NCI-H2107 (cell line): ENCODE measurements at places on chromosomes 1 and 21.

DNA sequence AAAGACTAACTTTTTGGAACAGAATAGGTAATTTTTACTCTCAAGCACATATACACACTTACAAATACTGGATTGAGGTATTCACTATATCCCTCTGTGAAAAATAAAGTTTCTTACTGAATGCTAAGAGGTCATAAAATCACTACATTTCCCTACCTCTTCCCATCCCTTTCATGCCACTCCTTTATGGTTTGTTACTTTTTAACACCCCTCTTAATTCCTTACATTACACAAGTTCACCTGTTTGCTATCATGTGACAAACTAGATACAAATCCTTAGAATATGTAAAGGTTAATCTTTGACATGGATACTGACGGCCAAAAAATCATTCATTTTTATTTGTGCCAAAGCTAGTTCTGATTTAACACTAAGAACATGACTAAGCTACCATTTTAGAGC, 6.8 kb upstream of the DCAF6 start:
- DNase-seq = no peak

- DNase-seq = no peak
Observed at GRCh38 chr1:168788258-168788657, 59.3 kb upstream of the DPT start.

DNA sequence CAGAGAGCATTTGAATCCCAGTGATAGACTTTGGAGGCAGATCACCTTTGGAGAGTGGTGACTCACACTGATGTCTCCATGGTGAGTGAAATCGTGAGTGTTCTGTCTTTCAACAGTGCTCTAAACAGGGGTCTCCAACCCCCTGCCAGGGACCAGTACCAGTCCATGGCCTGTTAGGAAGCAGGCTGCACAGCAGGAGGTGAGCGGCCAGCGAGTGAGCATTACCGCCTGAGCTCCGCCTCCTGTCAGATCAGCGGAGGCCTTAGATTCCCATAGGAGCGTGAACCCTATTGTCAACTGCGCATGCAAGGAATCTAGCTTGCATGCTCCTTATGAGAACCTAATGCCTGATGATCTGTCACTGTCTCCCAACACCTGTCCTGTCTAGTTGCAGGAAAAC, 61.8 kb upstream of the B3GALNT2 start:
- DNase-seq = no peak

DNA sequence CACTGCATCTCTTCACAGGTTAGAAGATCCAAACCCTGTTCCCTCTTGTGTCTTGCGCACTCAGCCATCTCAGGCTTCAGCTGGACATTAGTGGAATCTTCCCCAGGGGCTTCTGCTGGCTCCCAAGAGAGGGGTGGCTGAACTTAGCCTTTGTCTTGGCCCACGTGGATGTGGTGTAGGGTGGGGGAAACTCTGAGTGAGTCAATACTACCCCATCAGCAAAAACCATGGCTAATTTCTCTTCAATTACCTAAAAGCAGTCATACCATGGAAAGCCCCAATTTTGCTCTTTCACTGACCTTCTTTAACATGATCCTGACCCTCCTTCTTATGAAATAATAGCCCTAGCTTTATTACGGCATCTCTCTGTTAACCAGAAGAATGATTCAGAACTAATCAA, 72.5 kb upstream of the RAB3GAP2 start:
- no peak for DNase-seq

DNA sequence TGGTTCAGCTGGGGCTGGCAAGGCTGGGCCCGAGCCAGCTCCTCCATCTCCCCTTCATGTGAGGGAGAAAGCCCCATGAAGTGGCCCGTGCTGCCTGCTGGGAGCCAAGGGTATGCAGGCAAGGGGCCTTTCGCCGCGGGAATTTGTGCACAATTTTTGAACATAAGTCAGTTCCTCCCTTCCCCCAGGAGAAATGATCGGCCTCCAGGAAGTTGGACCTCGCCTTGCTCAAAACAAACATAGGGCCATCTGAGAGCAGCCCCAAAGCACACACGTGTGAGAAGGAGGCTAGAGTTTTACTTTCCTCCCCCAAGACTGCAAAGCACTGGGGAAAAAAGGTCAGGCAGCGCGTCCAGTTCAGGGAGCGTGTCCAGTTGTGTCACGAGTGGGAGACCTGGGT, 64.7 kb downstream of the PRDM16 start:
- DNase-seq = no peak

DNA sequence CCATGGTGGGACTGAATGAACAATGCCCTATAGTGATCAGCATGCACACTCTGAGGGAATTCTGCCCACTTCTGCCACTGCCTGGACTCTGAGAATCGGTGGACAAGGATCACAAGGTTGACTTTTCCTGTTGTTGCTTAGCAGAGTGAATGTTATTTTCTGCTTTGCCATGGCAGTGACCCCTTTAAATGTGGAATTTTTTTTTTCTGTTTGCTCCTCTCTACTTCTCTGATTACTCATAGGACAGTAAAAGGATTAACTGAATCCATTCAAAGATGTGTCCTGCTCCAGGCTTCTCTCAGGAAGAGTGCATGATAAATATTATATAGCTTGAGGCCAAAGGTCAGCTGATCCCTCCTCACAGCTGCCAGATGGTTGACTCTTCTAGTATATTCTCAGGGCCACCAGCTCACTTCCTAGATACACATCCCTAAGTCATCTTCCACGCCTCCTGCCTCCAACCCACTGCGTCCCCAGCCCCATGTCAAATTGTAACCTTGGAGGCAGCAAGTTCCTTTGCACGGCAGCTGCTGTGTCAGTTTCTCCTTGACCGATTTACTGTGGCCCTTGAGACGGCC, 74.0 kb upstream of the RALGPS2 start:
- no peak for DNase-seq

- DNase-seq = no peak
Observed at GRCh38 chr1:23103001-23103889, 65.4 kb downstream of the LUZP1 start.

DNA sequence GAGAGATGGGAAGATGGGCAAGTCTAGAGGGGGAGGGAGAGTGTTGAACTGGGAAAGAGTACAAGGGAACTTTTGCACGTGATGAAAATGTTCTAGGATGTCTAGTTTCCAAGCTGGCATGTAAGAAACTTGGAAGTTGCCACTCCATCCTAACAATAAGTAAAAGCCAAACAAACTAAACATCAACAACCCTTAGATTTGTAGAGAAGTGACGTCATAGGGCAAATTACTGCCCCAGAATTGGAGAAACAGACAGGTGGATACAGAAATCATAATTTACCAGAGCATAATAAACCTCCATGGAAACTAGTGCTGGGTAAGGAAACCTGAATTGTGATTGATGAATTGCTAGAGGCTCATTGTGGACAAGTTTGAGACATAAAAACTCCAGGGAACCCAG, 14.7 kb upstream of the ZBTB40 start:
- no peak for DNase-seq

- no peak for DNase-seq
Observed at GRCh38 chr1:166627558-166627957, 211.7 kb upstream of the POGK start.

DNA sequence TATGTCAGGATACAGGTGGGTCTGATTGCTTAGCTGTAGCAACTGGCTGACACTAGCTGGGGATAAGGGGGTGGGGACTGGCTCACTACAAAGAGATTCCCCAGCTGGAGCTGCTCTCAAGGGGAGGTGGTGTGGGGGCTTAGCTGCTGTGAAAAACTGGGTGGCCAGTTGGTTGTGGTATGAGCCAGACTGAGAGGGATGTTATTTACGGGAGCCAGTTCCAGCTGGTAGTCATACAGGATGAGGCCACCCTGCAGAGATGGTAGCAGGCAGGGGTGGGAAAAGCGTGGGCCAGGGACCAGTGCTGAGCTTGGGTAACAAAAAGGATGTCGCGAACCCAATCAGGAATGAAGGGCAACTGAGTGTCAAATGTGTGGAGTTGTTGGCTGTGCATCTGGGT, 204.0 kb upstream of the C21orf91 start:
- no peak for DNase-seq

- DNase-seq = peak; percentile 11
Observed at GRCh38 chr1:52348704-52349300, 17.2 kb downstream of the CC2D1B start.

DNA sequence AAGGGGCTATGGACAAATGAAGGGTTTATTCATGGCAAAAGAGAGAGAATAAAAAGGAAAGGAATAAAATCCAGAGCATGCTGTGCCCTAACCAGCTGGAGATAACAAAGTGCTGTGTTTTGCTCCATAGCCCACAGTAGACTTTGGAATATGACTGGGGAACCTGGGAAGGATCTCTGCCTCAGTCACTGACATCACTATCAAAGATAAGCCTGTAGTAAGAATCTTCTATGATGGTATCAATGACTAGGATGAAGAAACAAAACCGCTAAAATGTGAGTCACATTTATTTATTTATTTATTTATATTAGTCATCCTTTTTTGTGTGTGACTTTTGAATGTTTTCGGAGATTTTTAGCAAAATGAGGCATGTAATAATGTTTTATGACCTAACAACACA, 56.3 kb downstream of the NVL start:
- no peak for DNase-seq

- DNase-seq = no peak
Observed at GRCh38 chr21:43845386-43845785, 19.6 kb upstream of the AGPAT3 start.

GRCh38 chr1:66312271-66312990, 221.5 kb upstream of the SGIP1 start:
- DNase-seq = no peak

- no peak for DNase-seq
Observed at GRCh38 chr1:234553240-234554188, 56.5 kb downstream of the IRF2BP2 start.

DNA sequence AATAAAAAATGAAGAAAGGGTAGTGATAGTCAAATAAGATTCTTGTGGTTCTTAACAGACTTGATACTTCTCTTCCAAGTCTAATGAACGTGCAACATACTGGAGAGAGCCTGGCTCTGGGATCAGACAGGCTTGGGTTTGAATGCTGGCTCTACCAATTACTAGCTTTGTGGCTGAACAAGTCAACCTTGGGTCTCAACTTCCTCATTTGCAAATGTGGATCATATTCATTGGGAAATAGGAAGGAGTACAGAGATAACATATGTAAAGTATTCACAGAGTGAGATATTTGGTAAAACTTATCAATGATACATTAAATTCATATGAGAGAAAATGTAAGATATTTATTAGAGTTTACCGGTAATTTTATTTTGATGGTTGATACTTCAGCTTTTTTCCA, 2.0 kb downstream of the EDEM3 start:
- DNase-seq = no peak

DNA sequence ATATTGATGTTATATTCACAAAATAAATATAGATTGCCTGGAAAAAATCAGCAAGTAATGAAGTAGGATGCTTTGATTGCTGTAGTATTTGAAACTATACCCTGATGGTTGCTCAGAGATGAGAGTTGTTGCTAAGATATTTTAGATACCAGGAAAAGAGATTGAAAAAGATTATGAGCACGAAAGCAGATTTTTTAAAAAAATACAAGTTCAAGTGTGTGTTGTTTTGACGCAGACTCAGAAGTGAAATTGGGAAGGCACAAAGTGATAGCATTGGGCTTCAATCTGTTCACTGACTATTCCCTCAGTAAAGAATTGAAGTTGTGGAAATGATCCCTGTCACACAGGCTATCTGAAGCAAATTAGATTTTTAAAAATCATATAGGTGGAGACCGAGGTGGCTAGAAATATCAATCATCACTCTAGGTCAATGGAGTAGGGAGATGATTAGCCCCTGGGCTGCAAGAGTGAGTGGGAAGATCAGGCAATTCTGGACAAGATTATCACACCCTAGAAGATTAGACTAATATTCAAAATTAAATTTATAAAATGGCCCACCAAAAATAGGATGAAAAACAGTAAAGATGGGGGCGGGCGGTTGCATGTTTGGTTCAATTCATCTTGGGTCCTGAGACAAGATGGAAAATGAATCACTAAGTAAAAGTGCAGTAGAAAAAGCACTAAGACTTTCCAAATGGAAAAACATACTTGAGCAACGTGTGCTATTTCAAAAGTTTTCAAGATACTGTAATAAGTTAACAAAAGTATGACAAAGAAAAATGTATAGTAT, 41.5 kb upstream of the LRRC8D start:
- DNase-seq = no peak

GRCh38 chr1:8962812-8963530, 17.3 kb downstream of the CA6 start:
- DNase-seq = no peak

- no peak for DNase-seq
Observed at GRCh38 chr1:164689672-164690511, 130.9 kb downstream of the PBX1 start.

GRCh38 chr1:8925406-8925805, 20.3 kb upstream of the CA6 start:
- DNase-seq = no peak

DNA sequence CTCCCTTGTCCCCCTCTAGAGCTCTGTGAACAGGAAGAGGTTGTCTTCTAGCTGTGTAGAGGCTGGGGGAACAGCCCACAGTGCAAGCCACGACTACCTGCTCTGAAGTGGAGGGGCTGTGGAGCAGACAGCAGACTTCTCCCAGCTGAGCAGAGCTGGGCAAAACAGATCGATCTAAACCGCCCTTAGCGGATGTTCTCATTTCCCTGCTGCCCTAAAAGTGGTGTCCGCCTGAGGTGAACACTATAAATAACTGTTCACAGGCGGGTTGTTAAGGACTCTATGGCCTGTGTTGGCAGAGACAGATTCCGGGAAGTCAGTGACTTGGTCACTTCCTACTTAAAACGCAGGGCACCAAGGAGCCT, 203.2 kb downstream of the RHOU start:
- no peak for DNase-seq

- DNase-seq = no peak
Observed at GRCh38 chr1:154469844-154470560, 32.0 kb upstream of the TDRD10 start.

DNA sequence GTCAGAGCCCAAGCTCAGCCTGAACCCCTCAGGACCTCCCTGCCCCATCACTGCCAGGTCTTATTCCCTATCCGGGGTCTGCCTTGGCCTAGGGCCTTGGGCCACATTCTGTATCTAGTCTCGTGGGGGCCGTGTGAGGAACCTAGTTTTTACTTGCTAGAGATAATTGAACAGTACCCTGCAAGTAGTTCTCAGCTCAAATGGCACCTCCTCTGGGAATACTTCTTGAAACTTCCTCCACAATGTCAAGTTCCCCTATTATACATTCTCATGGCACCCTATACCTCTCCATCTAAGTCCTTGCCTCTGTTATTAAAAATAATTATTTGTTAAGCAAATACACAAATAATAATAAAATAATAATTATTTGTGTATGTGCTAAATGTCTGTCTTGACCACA, 32.9 kb upstream of the CSF1 start:
- no peak for DNase-seq

- no peak for DNase-seq
Observed at GRCh38 chr21:42684109-42684916, 30.9 kb downstream of the PDE9A start.
